Pericardium fibroblast (primary cell): ENCODE measurements at places on chromosomes 11 and 22. TPM values are rescaled to one million over a fixed set of nuclear protein-coding genes. Genes with fewer than 3 reads are reported as not detected.

Gene SMC1B
- total RNA-seq: not detected in 2 replicates

Gene RAPSN
- total RNA-seq: 2.6 TPM in 1 of 2 replicates, not detected in the other

Gene TBCEL
- 14.1 and 19.5 TPM in 2 replicates for total RNA-seq

Gene SH3BP1
- 16.1 and 18.7 TPM in 2 replicates for total RNA-seq

Gene CHRM1
- not detected in 2 replicates for total RNA-seq

Gene FDXACB1
- total RNA-seq: 0.85 and 1.6 TPM in 2 replicates
